Ecto neural progenitor cell (in vitro differentiated cells): ENCODE measurements at places on chromosomes 4 and X.

DNA sequence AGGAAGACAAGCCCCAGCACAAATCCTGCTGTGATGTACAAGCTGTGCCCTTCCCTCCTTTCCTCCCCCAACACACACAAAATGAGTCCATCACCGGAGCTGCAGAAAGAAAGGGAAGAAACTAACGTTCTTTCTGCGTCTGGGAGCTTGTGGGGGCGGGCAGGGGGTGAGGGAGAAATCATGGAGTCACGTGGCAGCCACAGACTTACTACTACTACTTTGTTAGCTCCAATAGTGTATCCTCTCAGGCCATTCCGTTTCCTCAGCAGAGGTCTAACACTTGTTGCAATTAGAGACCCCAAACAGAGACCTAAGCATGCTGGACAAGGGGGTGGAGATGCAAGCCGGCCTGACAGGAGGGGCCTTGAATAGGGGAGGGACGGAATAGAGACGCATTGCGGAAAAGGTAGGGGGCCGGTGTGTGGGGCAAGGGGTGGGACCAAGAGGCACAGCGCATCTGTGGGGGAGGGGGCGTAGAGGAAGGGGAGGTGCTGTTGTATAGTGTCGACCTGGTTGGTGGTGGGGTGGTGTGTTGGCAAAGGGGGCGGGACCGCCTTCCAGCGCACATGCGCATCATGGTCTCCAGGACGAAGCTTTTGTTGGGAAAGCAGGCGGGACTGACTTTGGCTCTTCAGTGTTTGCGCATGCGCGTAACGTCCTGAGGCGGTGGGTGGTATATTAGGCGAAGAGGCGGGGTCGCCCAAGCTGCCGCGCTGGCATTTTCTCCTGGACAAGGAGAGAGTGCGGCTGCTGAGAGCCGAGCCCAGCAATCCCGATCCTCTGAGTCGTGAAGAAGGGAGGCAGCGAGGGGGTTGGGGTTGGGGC lies at the start of gene MAGED1:
Gene MAGED1, plus strand, starts transcription at position 703 of the 825 bp plus-strand sequence. CDS start 682 bp downstream, outside the sequence.
- peak; percentile 93 for DNase-seq

DNA sequence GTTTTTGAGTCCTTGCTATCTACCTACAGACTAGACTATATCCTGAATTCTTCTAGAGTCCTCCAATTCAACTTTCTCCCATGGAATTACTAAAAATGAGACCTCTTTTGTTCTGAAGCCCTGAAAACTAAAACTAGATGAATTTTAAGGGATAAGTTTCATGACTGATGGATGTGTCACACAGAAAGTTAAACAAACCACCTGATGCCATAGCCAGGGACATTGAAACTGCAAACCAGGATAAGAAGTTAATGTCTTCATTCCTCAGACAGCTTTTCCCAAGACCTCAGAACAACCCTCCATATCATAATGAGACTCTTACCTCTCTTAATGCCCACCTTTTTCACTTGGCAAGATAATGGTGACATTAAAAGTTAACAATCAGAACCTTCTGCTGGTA lies 81.5 kb upstream of the PTPN13 start:
- DNase-seq: no peak

GRCh38 chrX:31969714-31970113 lies 897.9 kb upstream of the FTHL17 start:
- no peak for DNase-seq

DNA sequence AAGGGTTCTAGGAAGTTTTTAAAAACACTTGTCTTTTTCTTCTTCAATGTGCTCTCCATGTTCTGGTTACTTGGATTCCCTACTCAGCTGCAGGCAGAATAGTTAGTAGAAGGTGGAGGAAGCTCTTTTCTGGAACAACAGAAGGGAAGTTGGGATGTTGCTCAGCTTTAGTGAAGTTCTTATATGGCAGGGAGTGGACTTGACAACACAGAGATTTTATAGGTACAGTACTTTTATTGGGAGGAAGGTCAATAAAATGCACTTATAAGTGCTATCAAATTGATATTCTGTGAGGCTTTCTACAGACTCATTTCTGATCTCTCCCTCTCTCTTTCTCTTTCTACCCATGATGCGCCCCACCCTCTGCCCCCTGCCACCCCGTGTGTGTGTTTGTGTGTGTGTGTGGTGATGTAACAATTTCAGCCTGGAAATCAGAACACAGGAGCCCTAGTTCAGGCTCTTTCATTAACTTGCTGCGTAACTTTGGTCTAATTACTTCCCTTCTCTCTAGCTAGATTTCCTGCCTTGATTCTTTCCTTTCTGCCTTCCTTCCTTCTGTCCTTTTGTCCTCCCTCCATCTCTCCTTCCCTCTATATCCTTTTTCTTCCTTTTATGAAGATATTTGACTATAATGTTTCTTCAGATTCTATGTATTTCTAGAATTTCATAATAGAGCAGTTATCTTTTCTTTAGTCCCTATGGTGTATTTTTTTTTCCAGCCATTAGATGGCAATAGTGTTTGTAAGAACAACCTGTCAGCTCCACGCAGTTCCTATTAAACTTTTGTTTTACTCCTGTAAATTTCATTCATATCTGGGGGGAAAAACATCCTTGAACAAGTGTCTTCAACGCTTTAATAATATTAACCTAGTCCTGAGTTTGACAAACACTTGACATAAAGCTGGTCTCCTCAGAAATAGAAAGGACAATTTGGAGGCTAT lies 37.1 kb downstream of the HEPH start:
- no peak for DNase-seq

- no peak for DNase-seq
Observed at GRCh38 chr4:182261651-182262223, 18.5 kb downstream of the TENM3 start.

DNA sequence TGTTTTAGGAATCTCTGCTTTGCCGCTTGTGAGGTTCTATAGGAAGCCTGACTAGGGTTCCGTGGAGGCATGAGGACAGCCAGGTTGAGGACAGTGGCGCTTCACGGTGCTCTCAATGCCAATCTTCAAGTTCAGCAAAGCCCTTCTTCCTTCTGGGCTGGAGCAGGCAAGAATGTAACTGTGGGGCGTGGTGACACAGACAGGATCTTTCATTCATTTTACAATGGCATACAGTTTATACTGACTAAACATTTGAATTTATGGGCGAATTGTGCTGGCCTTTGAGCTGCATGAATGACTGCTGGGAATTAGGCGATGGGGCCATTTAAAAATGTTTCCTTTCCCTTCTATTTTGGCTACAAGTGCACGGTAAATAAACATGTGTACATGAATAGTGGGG lies 2.9 kb upstream of the NHS start:
- no peak for DNase-seq

DNA sequence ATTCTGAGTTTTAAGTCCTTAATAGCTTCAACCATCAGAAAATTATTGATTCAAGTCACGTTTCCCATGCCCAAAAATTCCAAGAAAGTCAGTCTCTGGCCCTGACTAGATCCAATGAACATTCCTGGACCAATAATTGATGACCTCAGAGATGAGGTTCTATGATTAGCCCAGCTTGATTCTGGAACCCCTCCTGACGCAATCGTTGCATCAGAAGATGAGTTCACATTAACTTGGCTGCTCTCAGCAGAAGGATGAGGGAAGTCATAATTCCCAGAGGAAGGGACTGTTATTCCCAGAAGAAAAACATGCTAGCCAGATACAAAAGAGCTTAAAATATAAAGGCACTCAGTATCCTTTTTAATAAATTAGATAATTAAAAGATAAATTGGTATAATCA lies 34.3 kb upstream of the CPEB2 start:
- no peak for DNase-seq

- DNase-seq: no peak
Observed at GRCh38 chr4:61763682-61764081, 563.6 kb downstream of the ADGRL3 start.

DNA sequence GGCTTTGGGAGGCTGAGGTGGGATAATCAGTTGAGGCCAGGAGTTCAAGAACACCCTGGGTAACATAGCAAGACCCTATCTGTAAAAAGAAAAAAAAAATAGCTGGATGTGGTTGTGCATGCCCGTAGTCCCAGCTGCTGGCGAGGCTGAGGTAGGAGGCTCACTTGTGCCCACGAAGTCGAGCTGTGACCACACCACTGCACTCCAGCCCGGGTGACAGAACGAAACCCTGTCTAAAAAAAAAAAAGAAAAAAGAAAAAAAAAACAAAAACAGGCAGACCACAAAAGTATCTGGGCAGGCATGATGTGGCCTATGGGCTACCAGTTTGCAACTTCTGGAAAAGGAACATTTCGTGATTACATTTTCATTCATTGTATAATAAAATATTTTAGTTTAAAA lies 38.1 kb upstream of the RASGEF1B start:
- DNase-seq: no peak

- no peak for DNase-seq
Observed at GRCh38 chr4:183589461-183590099, 69.4 kb downstream of the RWDD4 start.

GRCh38 chr4:157271166-157271869 lies 50.8 kb downstream of the GRIA2 start:
- DNase-seq: no peak

DNA sequence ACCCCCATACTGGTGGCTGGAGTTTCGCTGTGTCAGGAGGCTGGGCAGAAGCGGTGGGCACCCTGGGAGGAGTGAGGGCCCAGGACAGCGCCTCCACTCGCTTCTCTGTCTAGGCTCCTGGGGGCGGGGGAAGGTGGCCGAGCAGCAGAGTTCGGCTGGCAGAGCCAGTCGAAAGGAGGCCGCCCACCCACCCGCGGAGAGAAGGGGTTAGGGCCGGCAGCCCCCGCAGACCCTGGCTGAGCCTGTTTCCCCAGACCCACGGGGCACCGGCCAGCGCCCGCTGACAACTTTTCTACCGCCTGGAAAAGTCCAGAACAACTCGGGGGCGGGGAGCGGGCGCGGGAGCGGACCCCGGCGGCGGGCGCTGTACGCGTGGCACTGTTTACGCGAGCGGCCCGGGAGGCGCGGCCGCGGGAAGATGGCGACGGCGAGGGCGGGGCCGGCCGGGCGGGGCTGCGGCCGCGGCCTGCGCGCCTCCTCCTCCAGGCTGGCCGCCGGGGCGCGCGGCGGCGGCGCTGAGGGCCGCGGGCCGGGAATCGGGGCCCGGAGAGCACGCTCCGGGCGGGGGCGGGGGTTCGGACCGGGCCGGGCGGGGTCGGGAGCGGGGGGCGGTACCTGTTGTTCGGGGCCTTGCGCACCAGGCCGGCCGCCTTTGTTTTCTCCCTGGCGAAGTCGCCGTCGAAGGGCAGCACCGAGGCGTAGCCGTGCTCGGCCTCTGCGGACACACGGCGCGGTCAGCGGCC lies 628 bp downstream of the MXD4 start:
- peak; percentile 73 for DNase-seq

DNA sequence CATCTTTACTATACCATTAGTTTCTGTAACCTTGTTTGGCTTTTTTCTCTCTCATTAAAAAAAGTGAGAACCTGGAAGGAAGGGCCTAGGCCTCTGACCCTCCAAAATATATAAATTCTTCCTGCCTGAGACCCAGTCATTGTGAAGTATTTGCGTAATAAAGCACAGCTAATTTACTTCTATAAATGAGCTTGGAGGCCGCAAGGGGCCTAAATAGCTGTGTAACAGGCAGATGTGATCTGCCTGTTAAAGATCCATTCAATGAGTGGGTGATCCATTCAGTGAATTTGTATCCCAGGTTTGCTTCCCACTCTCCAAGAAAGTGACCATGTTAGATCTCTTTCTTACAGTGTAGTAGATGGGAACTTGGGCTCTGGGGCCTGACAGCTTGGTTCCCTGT lies 595 bp upstream of the PYURF start:
- no peak for DNase-seq

DNA sequence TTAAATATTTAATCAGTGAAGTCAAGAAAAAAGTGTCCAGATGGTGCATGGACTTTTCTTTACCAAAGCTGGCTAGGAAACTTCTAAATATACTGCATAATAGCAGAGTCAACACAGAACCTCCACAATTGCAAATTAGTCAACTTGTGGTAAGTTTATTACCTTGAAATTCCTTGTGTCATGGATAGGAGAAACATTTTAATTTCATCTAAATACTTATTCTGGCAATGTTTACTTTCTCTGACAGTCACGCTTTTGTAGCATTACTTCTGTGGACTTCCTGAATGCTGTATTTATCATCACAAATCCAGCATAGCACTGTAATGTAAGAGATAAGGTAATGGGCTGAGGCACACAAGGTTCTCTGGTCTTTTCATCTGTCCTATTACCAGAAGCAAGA lies 2266.1 kb downstream of the PCDH7 start:
- no peak for DNase-seq

- no peak for DNase-seq
Observed at GRCh38 chrX:6574762-6575161, 39.8 kb upstream of the VCX3A start.
